ENCODE measurements at places on chromosomes 12 and 14. TPM values are rescaled to one million over a fixed set of nuclear protein-coding genes. Genes with fewer than 3 reads are reported as not detected.

Gene OASL
- 4.1 TPM for total RNA-seq

Gene FAIM2
- total RNA-seq = not detected

Gene PSMA3
- 267 TPM for total RNA-seq

Gene NFE2
- total RNA-seq = 1.3 TPM

Gene AKAP3
- total RNA-seq = 4.3 TPM

Gene CCDC175
- total RNA-seq = not detected

Gene SDS
- not detected for total RNA-seq

Gene NKX2-1
- total RNA-seq = 0.84 TPM

Gene TAS2R7
- total RNA-seq = not detected

Gene EIF2S3B
- total RNA-seq = 1.0 TPM

Gene ENDOU
- not detected for total RNA-seq

- H3K36me3 ChIP-seq = no peaks in the 10 kb centered on the region
- no peak overlapping the region for H3K27ac ChIP-seq
- H3K27me3 ChIP-seq = no peaks in the 10 kb centered on the region
- DNase-seq = no peak
- H3K4me1 ChIP-seq = no peaks in the 10 kb centered on the region
- no peak overlapping the region for H3K4me3 ChIP-seq
These were observed 13.9 kb upstream of the GYS2 start for GRCh38 chr12:21618566-21618965.

DNA sequence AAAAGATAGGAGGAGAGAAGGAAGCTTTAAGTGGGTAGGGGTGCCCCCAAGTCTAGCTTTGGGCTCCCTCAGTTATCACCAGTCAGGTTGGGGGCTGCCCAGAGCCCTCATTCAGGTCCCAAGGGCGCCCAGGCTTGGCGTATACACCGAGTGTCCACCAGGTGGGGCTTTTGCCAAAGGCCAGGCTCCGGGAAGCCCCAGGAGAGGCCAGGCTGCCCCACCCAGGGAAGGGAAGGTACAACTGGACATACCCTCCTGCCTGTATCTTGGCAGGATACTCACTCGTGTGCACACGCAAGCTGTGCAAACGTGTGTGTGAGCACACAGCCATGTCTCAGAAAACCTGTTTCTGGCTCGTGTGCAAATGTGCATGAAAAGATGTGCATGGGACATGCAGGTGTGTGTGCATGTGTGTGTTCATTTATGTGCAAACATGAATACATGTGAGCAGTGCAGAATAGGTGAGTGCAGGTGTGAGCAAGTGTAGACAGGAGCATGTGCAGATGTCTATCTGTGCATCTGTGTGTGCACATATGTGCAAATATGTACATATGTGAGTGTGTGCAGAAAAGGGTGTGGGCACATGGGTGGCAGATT, 103.9 kb upstream of the MYL2 start:
- 0 out of 2 replicates have a peak, but pooled peaks cover 3% of the 10 kb centered on the region for H3K27me3 ChIP-seq
- no peak overlapping the region for H3K4me3 ChIP-seq
- H3K36me3 ChIP-seq = no peaks in the 10 kb centered on the region

DNA sequence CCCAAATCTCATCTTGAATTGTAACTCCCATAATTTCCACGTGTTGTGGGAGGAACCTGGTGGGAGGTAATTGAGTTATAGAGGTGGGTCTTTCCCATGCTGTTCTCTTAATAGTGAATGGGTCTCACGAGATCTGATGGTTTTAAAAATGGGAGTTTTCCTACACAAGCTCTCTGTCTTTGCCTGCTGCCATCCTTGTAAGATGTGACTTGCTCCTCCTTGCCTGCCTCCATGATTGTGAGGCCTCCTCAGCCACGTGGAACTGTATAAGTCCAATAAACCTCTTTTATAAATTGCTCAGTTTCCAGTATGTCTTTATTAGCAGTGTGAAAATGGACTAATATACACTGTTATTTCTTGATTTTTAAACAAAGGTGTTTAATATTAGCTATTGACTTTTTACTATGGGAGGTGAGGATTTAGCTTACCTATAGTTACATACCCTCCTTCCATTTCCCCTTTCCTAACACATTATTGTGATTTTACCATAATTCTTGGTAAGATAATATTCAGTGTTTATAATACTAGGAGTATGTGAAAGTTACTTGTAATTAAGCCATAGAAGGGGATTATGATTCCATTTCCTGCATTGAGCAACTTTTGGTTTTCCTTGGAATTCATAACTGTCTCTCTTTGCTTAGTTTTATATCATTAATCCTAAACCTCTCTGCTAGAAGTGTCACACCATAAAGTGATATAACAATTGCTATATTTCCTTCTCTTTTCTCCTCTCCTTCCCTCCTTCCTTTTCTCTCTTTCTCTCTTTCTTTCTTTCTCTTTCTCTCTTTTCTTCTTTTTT, 151.0 kb upstream of the KRAS start:
- H3K27me3 ChIP-seq = no peaks in the 10 kb centered on the region
- H3K4me1 ChIP-seq = no peaks in the 10 kb centered on the region
- H3K27ac ChIP-seq = no peak overlapping the region

DNA sequence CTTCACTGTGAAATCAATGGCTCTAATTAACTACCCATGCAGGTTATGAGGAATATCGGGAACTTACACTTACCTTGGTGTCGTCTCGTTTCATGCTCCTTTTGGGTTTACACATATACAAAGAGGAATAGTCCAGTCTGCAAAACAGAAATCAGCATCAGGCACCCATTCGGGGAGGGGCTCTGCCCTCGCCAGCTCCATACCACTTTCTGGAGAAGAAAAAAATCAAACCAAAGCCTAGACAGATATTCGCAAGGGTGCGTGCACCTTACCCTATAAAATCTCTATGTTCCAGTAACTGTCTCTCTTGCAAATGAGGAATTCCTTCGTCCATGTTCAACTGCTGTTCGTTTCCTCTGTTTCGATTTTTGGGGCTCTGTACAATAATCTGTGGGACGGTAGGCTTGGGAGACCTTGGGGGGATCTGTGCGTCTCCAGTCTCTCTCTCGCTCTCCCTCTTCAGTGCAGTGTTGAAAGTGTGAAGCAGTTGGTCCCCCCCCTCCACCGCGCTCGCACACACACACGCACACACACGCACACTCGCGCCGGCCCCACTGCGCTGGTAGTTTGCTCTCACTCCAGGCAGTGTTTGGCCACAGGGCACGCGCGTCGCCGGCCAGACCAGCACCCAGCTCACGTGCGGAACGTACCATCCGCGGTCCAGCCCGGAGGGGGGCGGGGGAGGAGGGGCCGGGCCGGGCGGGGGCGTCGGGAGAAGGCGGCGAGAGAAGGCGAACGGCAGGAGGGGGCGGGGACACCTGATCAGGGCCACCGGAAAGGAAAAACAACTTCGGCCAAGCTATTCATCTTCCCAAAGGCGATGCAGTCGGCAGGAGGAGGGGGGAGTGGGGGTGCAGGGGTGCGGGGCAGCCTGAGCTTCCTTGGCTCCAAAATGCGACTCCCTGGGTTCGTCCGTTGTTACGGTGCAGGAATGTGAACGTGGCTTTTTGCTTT, at the start of gene BHLHE41:
Gene BHLHE41 (minus strand): TSS at position 592 of the 954 bp plus-strand sequence. CDS start 258 bp downstream, at position 334.
- H3K4me1 ChIP-seq = peaks cover 14% of the 10 kb centered on the region
- peak within 1 kb of the TSS; percentile 50 for H3K4me3 ChIP-seq
- peaks cover 11% of the 10 kb centered on the region for H3K27me3 ChIP-seq
- peak within 1 kb of the TSS; percentile 73 for H3K27ac ChIP-seq
- DNase-seq = no peak
- H3K36me3 ChIP-seq = no peaks in the 10 kb centered on the region

GRCh38 chr14:73457041-73457923, 1.1 kb downstream of the NUMB start:
- peaks cover 18% of the 10 kb centered on the region for H3K4me1 ChIP-seq
- H3K36me3 ChIP-seq = no peaks in the 10 kb centered on the region
- no peak for DNase-seq
- H3K27ac ChIP-seq = peak overlapping the region; percentile 62
- peak overlapping the region; percentile 88 for H3K4me3 ChIP-seq

DNA sequence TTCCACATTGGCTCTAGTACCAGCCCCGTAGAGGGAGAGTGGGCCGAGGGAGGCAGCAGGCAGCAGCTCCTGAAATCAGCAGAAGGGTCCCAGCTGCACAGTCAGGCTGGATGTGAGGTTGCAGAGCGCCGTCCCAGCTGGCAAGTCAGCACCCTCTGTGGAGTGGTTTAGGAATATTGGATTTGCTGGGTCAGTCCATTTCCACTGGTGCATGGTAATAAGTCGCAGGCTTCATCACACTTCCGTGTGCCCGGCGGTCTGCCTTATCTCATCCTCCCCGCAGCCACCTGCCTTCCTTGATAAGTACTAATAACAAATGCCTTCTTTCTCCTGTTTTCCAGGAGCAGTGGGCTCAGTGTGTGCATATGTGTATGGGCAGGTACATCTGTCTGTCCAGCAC, 112.9 kb downstream of the TSPAN9 start:
- H3K27ac ChIP-seq = no peak overlapping the region
- no peaks in the 10 kb centered on the region for H3K27me3 ChIP-seq
- no peak for DNase-seq
- no peaks in the 10 kb centered on the region for H3K36me3 ChIP-seq

DNA sequence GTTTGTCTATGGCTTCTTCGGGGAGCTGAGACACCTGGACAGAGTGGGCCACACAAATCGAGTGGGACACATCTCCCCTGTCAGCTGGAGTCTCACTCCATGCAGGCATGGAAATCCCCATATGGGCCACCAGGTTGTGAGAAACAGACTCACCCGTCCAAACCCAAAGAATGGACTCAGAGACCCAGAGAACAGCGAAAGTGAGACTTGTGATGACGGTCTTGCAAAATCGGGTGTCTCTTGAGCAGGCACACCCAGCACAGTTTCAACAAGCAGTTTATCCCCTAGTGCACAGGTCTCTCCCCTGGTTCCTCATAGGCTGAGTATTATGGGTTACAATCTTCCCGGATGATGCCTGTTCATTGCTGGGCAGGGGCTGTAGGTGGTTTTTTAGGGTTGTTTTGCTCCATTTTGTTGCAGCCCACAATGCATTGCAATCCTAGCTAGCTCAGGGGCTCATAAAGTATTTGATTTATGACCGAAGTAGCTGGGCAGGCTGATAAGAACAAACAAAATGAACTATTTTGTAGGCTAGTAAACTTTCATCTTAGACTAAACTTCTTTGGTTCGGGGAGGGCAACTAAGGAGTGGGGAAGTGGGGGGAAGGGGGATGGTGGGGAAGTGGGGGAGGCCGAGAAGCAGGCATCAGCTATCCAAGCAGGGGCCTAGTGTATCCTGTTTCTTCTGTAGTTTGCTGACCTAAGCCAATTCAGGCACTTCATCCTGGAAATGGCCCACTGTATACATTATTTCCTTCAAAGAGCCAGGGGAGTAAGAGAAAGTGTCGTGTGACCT, 45.3 kb downstream of the IQSEC3 start:
- no peak for DNase-seq
- H3K36me3 ChIP-seq = no peaks in the 10 kb centered on the region
- peaks cover 13% of the 10 kb centered on the region for H3K4me1 ChIP-seq
- no peak overlapping the region for H3K4me3 ChIP-seq
- no peak overlapping the region for H3K27ac ChIP-seq

DNA sequence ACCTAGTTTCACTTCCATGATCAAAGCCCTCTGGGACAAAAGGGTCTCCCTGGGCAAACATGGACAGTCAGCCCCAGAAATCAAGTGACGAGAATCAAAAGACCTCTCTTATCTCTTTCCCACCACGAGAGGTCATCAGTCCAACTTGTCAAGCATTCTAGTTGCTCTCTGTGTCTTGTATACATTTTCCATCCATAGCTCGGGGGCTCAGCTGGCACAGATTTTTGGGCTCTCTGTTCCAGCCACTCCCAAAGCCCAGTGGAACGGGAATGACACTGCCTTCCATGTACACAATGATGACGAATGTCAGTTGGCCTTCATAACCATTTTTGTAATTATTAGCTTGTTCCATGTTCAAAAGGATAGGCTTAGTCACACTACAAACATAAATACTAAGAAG, 29.7 kb downstream of the NOS1 start:
- no peaks in the 10 kb centered on the region for H3K4me1 ChIP-seq
- H3K27me3 ChIP-seq = peaks cover 46% of the 10 kb centered on the region
- no peak overlapping the region for H3K4me3 ChIP-seq
- no peak for DNase-seq
- no peaks in the 10 kb centered on the region for H3K36me3 ChIP-seq

DNA sequence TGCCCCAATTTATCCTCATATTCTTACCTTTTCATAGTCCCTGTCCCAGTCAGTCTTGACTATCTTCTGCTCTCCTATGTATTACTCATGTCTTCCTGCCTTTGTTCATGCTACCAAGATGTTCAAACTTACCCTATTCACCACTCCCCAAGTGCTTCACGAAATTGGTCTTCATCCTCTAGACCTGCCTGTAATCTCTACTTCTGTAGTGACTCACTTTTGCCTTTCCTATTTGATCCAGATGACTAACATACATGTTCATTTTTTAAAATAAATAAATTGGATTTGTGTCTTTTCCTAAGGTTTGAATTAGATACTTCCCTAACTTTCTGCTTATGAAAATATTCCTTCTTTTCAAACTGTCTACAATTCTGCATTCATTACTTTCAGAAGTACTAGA, 107.7 kb upstream of the PPM1H start:
- no peak overlapping the region for H3K4me3 ChIP-seq
- H3K27me3 ChIP-seq = no peaks in the 10 kb centered on the region
- no peak for DNase-seq
- H3K4me1 ChIP-seq = no peaks in the 10 kb centered on the region
- no peak overlapping the region for H3K27ac ChIP-seq

DNA sequence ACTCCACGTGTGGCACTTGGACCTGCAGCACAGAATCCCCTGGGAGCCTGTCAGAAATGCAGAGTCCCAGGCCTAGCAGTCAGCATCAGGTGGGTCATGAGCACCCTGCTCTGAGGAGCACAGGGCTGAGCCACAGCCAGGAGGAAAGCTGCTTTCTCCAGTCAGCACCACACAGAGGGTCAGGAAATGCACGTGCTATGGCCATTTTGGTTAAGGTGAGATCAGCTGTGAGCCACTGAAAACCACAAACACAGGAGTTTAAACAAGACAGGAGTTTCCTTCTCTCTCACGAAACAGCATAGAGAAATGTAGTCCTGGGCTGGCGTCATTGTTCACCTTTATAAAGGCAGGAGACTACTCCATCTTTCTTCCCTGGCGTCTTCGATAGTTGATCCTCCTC, 204.5 kb upstream of the SFSWAP start:
- no peaks in the 10 kb centered on the region for H3K36me3 ChIP-seq
- H3K27me3 ChIP-seq = peaks cover 18% of the 10 kb centered on the region
- H3K27ac ChIP-seq = no peak overlapping the region
- H3K4me3 ChIP-seq = no peak overlapping the region
- H3K4me1 ChIP-seq = peaks cover 3% of the 10 kb centered on the region

DNA sequence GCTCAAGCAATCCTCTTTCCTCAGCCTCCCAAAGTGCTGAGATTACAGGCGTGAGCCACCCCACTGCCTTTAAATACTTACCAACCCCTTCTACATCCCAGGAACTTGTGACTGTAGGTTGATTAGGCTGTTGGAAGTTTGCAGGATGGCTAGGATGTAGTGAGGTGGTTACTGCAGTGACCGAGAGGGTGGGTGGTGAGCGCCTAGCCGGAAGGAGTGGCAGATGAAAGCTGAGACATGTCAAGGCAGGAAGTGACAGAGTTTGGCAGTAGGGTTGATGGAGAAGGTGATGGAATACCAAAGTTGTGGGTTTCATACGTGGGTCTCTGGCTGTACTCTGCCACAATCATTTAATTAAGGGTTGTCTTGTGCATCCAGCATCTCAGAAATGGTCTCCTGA, 13.5 kb downstream of the B4GALNT3 start:
- H3K27ac ChIP-seq = no peak overlapping the region
- DNase-seq = no peak
- no peak overlapping the region for H3K4me3 ChIP-seq
- no peaks in the 10 kb centered on the region for H3K27me3 ChIP-seq
- H3K4me1 ChIP-seq = peaks cover 27% of the 10 kb centered on the region

- no peaks in the 10 kb centered on the region for H3K4me1 ChIP-seq
- peaks cover 18% of the 10 kb centered on the region for H3K36me3 ChIP-seq
- no peak for DNase-seq
- H3K4me3 ChIP-seq = no peak overlapping the region
These were observed 37.2 kb downstream of the PRKAB1 start for GRCh38 chr12:119705182-119705581.

Measured in HCT116 (cell line).